NCI-H2171 treated with DMSO at 0.1 percent for 48 hours (cell line): ENCODE measurements at places on chromosomes 7 and 10.
A peak's percentile ranks its signal among the peaks of the same experiment; 100 is the strongest.

DNA sequence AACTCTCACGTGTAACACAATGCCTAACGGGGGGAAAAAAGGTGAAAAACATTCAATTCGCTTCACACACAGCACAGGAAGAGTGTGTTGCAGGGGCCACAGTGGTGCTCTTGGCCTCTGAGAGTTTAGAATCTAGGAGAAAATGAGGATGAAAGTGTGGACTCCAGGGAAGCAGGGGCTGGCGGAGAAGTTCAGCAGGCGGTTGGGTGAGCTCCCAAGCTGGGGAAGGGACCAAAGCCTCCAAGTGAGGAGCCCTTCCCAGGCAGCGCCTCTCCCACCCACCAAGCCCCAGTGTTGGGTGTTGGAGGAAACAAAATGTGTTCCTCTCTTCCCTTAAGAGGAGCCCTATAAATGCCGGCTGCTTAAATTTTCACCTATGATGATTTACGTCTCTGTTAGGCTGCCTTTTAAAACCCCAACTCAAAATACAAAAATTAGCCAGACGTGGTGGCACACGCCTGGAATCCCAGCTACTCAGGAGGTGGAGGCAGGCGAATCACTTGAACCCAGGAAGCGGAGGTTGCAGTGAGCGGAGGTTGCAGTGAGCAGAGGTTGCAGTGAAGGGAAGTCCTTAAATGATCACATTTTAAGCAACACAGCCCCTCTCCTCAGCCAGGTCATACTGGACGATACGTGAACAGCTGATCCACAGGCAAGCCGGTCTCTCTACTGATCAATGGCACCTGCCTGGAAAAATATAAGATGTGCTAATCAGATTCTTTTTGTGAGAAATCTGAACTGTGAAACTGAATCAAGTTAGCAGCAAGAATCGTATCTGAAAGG is 735.2 kb downstream of the PARD3 start:
- DNase-seq, result no peak

DNA sequence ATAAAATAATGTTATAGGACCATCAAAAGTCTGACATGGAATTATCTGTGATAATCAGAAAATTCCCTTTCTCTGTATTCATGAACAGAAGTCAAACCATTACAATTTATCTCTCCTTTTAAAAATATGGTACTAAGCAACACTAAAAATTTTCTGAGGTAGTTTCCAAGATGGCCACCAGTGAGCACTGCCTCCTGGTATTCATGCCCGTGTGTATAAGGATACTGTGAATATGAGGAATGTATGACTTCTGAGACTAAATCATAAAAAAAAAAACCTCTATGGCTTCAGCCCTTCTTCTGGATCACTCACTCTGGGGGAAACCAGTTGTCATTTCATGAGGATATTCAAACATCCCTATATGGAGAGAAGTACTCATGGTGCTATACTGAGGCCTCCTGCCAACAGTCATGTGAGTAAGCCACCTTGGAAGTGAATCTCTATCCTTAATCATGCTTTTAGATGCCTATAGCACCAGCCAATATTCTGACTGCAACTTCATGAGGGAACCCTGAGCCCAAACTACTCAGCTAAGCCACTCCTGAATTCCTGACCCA is 41.1 kb downstream of the SIRT1 start:
- no peak for DNase-seq

DNA sequence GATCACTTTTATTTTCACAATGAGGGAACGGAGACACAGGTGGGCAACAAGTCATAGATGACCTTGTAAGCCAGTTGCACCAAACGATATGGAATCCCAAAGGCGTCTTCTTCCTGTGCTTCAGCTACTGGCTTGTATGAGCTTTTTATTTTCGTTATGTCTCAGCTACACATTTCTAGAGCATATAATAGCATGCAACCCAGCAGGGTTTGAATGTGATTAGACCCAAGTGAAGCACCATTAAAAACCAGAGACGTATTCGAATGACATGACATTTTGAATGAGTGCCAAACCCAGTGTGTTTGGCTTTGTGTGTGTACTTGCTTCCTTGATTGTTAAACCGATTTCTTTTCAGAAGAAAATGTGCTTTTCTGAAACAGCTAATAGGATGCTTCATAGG is 963.2 kb upstream of the CELF2 start:
- no peak for DNase-seq

- peak; percentile 89 for DNase-seq
Observed at GRCh38 chr7:131692131-131692960, 135.9 kb upstream of the PODXL start.

GRCh38 chr7:108253275-108254044 is 123.3 kb upstream of the LAMB4 start:
- DNase-seq, result peak; percentile 99

- no peak for DNase-seq
Observed at GRCh38 chr7:2405601-2406345, 2.4 kb downstream of the CHST12 start.

DNA sequence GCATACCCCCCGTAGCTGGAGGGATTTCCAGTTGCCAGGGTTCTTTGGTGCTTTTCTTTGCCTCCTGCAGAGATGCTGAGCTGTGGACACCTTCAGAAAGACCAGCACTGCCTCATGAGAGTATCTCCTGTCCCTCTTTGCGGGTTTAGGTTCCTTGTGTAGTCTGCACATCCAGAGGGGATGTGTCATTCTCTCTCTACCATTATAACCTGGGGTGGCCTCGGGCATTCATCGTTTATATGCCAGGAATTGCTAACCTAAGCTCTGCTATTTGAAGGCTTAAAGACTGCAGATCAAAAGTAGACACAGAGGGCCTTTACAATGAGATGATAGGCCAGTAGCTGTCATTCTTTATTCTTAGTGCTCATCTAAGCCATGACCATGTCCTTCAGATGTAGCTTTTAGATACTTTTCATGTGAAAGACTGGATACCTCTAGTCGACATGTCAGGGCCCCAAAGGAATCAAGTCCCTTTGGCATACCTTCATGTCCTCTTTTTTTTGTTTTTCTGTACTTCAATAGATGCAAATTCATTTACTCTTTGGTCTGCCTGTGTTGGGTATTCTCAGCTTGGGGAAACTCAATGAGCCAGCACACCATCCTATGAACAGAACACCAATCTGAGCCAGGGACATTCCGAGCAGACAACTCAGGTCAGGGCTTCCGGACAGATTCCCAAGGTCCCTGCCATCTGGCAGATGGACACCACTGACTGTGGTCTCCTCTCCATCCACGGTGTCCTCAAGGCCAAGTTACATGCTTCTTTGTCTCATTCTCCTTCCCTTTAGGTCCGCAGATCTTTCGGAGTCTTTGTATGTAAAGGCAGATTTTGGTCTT is 129.3 kb downstream of the NRF1 start:
- DNase-seq, result no peak

GRCh38 chr7:94941844-94942632 is 34.6 kb downstream of the PPP1R9A start:
- no peak for DNase-seq

- peak; percentile 33 for DNase-seq
Observed at GRCh38 chr7:16063221-16063620, 358.1 kb downstream of the CRPPA start.

DNA sequence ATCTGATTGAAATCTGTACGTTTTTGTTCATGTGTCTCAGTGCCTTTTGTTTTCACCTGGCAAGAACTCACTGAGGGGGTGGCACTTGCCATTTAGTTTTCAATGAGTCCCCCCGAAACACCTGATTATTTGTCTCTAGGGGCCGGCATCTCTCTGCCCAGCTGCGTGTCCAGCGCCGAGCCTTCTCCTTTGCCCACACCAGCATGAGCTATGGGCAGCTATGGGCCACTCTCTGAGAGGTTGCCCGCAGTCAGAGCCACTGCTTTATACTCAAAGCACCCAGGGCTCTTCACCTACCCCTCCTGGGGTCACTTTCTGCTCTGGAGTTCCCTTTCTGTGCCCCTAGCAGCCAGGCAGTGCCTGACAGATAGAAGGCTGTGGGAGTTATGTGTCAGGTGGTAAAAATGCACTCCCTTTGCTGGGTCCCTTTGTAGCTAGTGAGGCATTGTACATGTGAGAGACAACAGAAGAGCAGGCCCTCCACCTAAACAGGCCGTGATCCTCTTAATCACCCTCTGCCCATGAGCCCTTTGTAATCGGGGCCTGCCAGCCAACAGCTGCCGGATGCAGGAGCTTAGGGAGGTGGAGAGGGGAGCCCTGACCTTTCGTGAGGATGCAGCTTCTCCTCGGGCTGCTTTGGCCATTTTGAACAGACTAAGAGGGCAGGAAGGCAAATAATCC is 133.1 kb upstream of the NPS start:
- DNase-seq, result no peak
